ENCODE measurements at places on chromosomes 1 and 21.

- DNase-seq: no peak
These were observed 1769.7 kb downstream of the MRPL39 start for GRCh38 chr21:23837564-23837963.

GRCh38 chr1:19797827-19798226, 1.9 kb downstream of the TMCO4 start:
- DNase-seq: no peak

DNA sequence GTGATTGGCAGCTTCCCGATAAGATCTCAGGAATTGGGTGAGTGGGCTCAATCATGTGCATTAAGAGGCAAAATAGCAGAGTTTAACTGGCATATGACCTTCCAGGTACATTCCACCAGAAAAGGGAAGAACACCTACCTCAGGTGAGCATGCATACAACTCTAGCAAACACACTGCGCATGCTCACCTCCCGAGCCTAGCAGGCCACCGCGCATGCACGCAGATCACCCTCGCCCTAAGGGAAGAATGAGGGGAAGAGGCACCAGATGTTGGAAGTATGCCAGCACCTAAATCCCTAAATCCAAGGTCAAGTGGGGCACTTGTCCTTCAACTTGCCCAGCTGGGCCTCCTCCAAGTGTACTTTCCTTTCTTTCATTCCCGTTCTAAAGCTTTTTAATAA, 23.6 kb upstream of the CBR3 start:
- no peak for DNase-seq

GRCh38 chr1:25427696-25428095, 3.0 kb upstream of the MACO1 start:
- DNase-seq: no peak

GRCh38 chr1:153683854-153684253, 5.4 kb downstream of the NPR1 start:
- no peak for DNase-seq

- DNase-seq: no peak
These were observed 30.4 kb upstream of the CYP4B1 start for GRCh38 chr1:46768445-46768844.

- DNase-seq: no peak
These were observed 53.5 kb downstream of the CAPN2 start for GRCh38 chr1:223765719-223766340.

- DNase-seq: no peak
These were observed 1.4 kb downstream of the HLCS start for GRCh38 chr21:36964827-36965719.

GRCh38 chr1:74613894-74614293, 59.7 kb downstream of the ERICH3 start:
- no peak for DNase-seq

GRCh38 chr1:68223687-68224086, 8.6 kb downstream of the WLS start:
- DNase-seq: no peak

All from activated T-cell treated with anti-CD3 and anti-CD28 coated beads for 24 hours (primary cell).